Globus pallidus (tissue), 1 donor: ENCODE measurements at places on chromosomes 12 and 14.

DNA sequence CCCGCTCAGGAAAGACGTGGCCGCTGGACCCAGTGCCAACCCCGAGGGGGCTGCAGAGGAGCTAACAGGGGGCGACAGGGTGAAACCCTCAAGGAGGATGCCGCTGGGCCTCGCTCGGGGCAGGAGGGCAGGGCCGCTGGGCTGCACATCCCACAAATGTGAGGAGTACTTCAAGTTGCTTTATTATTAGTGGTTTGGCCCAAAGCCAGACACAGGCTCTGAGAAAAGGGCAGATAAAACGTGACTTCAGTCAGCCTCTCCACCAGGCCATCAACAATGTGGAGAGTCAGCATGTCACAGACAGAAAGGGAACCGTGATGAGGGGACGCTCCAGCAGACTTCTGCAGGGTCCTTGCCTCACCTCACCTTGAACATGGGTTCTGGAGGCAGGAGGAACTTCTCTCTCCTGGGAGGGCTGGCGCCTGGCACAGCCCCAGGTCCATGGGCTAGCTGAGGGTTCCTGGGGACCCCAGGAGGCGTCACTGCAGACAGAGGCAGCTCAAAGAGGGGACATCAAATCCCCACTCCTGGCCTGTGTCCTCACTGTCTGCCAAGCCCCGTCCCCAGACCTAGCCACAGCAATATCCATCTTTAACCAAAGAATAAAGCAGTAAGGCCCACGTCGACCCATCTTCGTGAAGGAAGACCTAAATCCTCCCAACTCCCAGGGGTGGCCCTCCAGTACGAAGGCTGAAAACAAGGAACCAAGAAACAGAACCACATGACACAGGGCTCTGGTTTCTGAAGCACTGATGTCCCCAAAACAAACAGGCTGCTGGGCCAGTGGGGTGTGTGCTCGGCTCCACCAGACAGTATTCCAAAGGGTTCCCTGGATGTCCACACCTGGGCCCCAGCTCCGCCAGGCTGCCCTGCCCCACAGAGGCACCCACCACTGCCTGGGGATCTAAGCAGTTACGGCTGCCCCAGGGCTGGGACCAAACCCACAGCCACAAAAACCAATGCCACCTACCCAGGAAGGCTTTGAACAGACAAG is 35.1 kb downstream of the CCDC85C start:
- no peak for DNase-seq

DNA sequence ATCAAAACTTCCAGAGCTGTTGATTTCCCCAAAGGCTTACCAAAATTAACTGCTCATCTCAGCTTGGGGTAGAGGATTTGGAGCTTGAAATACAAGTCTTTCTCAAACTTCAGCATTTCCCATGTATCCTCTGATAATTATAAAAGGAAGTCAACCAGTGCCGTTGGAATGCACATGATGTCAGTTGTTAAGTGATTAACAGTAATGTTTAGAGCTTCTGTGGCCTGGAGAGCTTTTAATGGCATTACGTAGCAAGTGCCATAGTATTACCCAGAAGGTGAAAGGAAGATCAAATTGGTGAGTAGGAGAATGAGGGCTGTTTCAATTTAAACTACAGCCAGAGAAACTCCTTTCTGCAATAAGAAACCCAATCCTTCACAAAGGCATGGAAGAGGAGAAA is 62.5 kb upstream of the PTPRR start:
- DNase-seq, result no peak

DNA sequence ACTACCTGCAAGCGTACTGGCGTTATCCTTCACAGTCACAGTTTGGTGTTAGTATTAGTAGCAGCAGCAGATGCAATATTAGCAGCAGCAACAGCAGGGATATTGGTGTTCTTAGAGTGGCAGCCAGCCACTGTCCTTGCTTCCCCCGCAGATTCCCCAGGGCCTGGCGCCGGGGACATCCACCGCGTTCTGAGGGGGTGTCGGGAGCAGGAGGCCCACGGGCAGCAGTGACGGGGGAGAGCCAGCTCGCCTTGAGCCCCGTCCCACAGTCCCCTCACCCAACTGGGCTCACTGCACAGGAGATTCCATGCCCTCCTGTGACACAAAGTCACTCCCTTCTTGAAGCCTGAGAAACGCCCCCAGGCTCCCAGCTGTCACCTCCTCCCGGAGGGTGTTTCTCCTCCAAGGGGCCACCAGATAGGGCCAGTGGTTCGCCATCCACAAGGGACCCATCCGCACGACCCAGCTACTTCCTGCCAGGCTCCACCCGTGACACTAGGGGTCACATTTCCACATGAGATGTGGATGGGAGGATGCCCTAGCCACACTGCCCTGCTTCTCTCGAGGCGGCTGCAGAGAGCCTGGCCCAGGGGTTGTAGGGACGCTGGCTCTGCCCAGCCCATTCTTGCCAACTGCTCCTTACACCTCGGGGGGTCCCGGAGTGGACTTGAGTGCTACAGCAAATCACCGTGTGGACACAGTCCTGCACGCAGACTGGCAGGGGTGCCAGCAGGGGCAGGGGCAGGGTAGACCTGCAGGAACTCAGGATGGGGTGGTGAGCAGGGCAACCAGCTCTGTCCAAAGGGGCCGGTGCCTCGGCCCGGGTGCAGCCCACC is 123.1 kb downstream of the PIWIL1 start:
- DNase-seq, result no peak

GRCh38 chr14:75864352-75864751 is 117.4 kb downstream of the TGFB3 start:
- no peak for DNase-seq

GRCh38 chr14:74077401-74077800 is 6.9 kb downstream of the ALDH6A1 start:
- DNase-seq, result no peak

DNA sequence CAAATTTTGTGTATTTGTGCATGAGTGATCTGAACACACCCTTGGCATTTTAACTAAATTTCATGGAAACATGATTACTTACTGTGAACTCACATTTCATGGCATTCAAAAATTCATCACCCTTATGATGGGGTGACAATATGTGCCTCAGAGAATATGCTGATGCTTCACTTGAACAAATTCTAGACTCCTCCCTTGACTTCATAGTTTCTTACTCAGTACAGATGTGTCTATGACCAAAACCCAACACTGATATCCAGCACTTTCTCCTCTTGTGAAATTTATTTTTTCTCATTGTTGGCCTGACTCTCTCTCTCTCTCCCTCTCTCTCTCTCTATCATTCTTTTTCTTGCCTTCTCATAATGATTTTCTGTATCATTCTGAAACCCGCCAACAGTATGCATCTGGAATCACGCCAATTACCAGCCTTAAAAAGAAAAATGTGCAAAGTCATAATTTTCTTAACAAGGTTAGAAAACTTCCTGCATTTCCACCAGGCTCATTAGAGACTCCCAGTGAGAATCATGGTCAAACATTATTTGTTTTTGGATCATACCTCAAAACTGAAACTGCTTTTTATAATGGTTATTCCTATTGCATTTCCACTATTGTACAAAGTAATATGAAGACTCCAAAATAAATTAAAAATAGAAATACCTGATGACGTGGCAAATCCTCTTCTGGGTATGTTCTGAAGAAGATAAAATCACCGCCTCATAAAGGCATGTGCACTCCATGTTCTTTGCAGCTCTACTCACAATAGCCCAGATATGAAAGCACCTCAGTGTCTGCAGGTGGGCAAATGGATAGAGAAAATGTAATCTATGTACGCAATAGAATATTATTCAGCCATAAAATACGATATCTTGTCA is 722.2 kb downstream of the TMEM121 start:
- no peak for DNase-seq

- no peak for DNase-seq
Measured at GRCh38 chr12:75120311-75120711, 89.3 kb downstream of the KCNC2 start.

- no peak for DNase-seq
Measured at GRCh38 chr14:61673305-61673704, 22.0 kb upstream of the HIF1A start.

DNA sequence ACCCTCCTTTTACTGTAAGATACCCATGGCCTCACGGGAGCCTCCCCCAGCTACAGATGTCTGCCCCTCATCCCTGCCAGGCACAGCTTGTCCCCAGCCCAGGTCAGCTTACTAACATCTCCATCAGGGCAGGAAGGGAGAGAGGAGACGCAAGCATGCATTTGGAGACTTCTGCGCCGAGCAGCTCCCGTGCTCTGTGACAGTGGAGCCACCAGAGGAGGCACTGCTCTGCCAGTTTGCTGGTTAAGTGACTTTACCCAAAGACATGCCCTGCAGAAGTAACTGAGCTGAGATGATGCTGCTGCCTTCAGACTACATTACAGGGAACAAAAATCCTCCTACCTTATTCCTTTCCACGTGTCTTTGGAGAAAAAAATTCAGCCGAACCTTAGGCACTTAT is 133.4 kb downstream of the ESRRB start:
- no peak for DNase-seq

- no peak for DNase-seq
Measured at GRCh38 chr14:62957562-62957961, 87.7 kb downstream of the KCNH5 start.

- no peak for DNase-seq
Measured at GRCh38 chr12:70186436-70186835, 56.8 kb upstream of the CNOT2 start.

DNA sequence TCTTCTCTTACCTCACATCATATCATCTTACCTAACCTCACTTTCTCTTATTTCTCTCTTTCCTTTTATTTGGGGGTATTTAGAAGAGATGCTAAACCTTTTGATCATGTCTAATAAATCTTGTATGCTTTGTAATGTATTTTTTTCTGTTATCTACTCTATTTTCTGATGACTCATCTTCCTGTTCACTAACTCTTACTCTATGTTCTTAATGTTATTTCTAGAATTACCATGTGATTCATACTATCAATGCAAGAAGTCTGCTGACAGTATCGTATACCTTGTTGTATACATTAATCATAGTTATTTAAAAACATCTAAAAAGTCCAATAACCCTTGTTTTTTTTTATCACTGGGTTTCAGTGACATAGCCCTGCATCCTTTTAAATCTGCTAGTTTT is 62.3 kb downstream of the MGAT4C start:
- no peak for DNase-seq

GRCh38 chr12:6697584-6698351 is 2.8 kb downstream of the PIANP start:
- DNase-seq, result no peak

GRCh38 chr14:99725774-99726537 is 41.9 kb downstream of the CYP46A1 start:
- DNase-seq, result no peak

DNA sequence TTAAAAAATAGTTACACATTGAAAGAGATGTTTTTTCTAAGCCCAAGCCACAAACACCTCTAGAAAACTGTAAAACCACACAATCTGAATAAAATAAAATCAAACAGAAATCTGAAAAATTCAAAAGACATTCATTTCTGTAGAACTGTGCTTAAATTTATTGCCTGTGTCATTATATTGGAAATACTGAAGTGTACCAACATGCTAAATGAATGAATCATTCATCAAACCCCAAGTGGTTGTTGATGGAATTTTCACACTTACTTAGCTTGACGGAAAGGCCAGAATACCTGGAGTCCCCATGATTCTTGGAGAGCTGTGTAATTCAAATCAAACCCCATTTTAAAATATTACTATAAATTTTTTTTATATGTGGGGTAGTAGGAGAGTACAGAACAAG is 2.7 kb downstream of the KITLG start:
- no peak for DNase-seq

DNA sequence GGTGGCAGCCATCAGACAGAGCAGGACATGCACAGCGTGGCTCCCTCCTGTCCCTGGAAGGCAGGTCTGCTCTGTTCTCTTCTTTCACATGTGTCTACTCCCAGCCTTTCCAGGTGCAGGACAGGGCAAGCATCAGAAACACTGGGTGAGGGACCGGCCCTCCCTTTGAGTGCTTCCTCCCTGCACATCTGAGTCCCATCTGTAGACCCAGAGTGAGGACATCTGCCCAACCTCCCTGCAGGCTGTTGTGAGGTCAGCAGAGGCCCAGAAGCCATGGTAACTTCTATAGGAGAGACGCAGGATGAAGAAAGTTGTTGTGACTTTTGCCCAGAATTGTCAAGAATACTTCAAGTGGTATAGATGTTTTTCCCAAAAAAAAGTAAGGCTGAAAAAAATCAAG is 282.7 kb downstream of the CACNA1C start:
- no peak for DNase-seq

- DNase-seq, result peak; percentile 82
Measured at GRCh38 chr14:34722723-34723545, 8.5 kb upstream of the CFL2 start.

GRCh38 chr12:4164559-4165558 is 108.7 kb upstream of the CCND2 start:
- no peak for DNase-seq

- no peak for DNase-seq
Measured at GRCh38 chr12:76259106-76259505, 89.1 kb downstream of the BBS10 start.

DNA sequence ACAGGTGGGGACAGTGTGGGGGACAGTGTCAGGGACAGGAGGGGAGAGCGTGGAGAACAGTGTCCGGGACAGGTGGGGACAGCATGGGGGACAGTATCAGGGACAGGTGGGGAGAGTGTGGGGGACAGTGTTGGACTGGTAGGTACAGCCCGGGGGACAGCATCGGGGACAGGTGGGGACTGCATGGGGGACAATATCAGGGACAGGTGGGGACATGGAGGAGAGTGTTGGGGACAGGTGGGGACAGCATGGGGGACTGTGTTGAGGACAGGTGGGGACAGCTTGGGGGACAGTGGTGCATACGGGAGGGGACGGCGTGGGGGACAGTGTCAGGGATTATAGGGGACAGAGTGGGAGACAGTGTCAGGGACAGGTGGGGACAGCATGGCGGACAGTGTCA is 212.3 kb downstream of the TMEM121 start:
- no peak for DNase-seq

GRCh38 chr12:2151391-2151790 is 98.6 kb downstream of the CACNA1C start:
- DNase-seq, result no peak

GRCh38 chr12:98401427-98401826 is 114.0 kb upstream of the TMPO start:
- no peak for DNase-seq

GRCh38 chr14:76829650-76830421 is 3.6 kb downstream of the LRRC74A start:
- peak; percentile 99 for DNase-seq

- DNase-seq, result no peak
Measured at GRCh38 chr12:108802101-108802961, 55.1 kb downstream of the SSH1 start.

DNA sequence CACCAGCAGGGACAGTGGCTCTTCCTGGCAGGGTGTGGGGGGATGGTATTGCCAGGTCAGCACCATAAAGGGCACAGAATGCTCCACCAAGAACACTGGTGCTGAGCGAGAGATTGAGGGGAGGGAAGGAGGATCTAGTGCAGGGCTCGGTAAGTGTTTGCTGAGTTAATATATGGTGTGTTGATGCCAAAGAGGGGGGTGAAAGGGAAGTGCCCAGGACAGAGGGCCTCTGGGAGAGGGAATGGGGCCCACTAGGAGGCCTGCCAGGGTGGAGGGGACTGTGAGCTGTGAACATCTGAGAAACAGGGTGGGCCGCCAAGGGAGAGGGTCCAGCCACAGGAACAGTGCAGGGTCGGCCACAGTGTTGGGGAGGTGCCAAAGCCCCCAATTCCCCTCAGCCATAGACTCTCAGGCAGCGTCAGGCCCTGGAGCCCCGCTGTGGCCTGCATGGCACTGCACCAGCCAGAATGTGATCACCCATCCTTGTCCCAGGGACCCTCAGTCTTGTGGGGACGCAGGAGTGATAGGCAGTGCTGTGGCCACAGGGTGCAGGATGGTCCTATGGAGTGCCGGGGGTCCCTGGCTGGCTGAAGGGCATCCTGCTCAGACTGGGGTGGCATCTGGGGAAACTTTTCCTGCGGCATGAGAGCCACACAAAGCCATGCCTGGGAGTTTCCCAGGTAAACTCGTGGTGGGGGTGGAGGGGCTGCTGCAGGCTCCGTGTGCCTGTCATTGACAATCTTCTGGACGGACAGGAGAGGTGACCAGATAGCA is 11.9 kb downstream of the RIN3 start:
- no peak for DNase-seq
